Astrocyte (in vitro differentiated cells and primary cell): ENCODE measurements at places on chromosomes 16 and 17.

- DNase-seq: no peak
Measured at GRCh38 chr16:2350500-2350899, 10.0 kb upstream of the ABCA3 start.

DNA sequence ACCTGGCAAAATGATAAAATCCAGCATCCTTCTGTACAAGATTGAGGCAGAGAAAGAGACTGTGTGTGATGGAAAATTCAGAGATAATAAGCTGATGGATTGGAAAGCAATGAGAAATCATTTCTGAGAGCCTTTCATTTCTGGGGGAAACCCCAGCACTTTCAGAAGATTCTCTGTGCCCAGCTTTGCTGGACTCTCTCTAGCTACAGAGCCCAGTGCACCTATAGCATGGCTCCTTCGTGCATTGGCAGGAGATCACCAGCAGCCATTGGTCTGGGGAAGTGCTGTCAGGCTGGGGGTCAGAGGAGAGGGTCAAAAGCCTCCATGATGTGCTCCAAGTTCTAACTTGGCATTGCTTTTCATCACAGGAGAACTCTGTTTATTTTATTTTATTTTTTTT lies 259.9 kb downstream of the SOX9 start:
- no peak for DNase-seq

GRCh38 chr17:20307326-20307910 lies 159.9 kb downstream of the LGALS9B start:
- no peak for DNase-seq

- peak; percentile 15 for DNase-seq
Measured at GRCh38 chr16:47045023-47045422, 71.5 kb upstream of the DNAJA2 start.

DNA sequence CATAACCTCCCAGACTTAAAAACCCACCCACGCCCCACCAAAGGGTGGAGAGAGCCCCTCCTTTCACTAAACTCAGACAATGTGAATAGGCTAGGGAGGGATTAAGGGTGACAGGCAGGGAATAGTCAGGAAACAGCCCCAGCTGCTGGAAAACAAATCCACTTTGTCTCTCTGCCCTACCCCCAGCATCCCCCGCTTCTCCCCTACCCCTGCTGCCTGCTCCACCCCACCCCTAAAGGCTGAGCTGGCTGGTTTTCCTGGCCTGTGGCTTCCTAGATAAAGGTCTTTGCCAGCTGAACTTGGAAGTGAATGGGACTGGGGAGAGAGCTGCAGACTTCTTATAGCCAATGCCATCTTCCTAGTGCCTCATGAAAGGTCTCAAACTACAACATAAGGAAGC lies 15.0 kb downstream of the CAVIN1 start:
- no peak for DNase-seq

DNA sequence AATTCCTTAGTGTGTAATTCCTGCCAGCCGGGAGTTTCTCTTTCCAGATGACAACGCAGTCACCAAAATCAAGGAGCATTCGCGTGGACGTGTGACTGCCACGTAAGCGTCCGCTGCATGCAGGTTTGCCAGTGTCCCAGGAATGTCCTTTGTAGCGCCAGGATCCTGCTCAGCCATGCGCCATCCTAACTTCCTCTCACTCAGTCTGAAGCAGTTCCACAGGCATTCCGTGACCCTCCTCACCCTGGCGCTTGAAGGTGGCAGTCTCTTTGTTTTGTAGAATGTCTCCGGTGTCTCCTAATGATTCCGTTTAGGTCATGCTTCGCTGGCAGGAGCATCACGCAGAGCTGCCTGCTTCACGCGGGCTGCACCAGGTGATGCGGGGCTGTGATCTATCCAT lies 88.6 kb downstream of the RPTOR start:
- no peak for DNase-seq

- DNase-seq: no peak
Measured at GRCh38 chr16:5206331-5206990, 108.9 kb upstream of the EEF2KMT start.

- no peak for DNase-seq
Measured at GRCh38 chr17:39647256-39647655, 10.3 kb downstream of the STARD3 start.

DNA sequence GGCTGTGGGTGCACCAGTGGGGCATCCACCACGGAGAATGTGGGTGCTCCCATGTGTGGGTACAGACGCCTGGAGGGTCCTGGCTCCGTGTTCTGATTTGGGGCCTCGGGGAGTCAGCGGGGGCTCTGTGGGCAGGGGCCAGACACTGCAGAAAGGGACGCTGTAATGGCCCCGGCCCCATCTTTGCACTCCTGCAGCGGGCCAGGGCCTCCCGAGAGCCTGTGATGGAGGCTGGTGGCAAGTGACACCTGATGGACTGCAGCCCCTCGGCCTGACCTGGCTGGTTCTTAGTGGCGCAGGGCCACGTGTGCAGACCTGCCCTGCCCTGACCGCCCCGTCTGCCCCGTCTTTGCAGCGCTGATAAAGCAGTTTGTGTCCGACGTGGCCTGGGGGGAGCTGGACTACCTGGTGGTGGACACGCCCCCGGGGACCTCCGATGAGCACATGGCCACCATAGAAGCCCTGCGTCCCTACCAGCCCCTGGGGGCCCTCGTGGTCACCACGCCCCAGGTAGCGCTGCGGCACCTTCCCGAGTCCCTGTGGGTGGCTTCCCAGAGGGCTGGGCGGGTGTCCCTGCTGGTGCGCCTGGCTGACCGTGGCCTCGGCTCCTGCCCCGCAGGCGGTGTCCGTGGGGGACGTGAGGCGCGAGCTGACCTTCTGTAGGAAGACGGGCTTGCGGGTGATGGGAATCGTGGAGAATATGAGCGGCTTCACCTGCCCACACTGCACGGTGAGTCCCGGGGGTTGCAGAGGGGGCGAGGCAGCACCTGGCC lies 4.7 kb downstream of the NUBP2 start:
- no peak for DNase-seq

DNA sequence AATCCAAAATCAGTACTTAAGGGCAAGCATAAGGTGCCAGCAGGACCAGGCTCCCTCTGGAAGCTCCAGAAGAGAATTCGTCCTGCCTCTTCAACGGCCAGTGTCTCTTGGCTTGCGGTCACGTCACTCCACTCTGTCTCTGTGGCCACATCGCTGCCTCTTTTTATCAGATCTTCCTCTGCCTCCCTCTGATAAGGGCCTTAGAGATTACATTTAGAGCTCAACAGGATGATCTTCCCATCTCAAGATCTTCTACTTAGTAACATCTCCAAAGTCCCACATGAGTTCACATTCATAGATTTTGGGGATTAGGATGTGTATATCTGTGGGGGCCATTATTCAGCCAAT lies 16.9 kb downstream of the MPG start:
- DNase-seq: no peak

GRCh38 chr16:27323781-27324561 lies 10.2 kb downstream of the IL4R start:
- no peak for DNase-seq

- no peak for DNase-seq
Measured at GRCh38 chr16:88714420-88715302, 8.4 kb downstream of the CTU2 start.

DNA sequence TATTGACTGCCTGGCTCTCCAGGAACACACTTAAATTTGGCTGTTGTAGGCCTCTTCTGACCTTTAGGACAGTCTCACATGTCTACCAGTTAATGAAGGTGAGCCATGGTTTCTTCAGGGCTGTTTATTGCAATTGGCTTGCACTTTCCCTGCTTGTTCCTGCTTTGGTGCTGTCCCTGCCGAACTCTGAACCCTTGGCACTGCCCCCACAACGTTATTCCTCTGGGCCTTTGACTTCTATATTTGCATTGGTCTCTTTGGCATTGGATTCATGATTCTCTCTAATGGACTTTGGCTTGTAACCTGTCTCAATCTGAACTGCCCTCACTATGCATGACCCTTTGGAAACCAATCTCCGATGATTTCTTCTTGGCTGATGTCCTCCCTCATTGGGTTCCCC lies 299.4 kb downstream of the UTP18 start:
- no peak for DNase-seq

- DNase-seq: no peak
Measured at GRCh38 chr16:49921106-49921505, 65.2 kb upstream of the ZNF423 start.

DNA sequence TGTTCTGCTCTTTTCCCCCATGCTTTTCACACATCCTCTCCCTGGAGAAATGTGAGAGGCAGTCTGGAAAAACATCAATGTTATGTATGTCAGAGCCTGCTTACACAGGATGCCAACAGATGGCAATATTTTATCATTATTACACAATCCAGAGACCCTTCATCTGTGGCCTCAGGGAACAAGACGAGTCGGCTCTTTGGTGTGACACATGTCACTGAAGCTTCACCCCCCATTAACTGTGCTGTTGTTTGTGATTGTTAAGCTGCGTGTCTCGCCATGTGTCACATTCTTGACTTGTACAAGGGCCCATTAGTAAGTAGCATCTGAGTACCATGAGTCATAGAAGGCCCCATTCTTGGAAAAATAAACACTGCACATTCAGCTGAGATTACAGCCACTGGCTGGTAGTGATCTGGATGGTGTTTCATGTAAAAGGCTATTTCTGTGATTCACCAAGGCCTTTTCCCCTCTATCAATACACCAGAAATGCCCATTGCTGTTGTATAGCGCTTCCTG lies 682.1 kb upstream of the SOX9 start:
- DNase-seq: peak; percentile 98

DNA sequence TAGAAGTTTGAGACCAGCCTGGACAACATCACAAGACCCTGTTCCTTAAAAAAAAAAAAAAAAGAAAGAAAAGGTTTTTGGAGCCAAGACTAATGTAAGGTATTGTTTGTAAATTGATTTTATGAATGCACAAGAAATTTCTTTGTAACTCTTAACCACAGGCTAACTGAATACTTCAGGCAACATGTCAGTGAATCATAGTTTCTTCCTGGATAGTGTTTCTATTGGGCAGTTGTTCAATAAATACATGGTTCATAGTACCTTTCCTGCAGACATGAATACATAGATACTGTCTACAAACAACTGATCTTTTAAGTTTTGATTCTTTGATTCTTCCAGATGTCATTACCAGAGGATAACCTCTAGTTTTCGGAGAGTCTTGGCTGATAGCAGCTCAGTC lies 11.6 kb downstream of the DDX42 start:
- peak; percentile 71 for DNase-seq

- peak; percentile 60 for DNase-seq
Measured at GRCh38 chr17:73192206-73192893, 505 bp upstream of the COG1 start.

DNA sequence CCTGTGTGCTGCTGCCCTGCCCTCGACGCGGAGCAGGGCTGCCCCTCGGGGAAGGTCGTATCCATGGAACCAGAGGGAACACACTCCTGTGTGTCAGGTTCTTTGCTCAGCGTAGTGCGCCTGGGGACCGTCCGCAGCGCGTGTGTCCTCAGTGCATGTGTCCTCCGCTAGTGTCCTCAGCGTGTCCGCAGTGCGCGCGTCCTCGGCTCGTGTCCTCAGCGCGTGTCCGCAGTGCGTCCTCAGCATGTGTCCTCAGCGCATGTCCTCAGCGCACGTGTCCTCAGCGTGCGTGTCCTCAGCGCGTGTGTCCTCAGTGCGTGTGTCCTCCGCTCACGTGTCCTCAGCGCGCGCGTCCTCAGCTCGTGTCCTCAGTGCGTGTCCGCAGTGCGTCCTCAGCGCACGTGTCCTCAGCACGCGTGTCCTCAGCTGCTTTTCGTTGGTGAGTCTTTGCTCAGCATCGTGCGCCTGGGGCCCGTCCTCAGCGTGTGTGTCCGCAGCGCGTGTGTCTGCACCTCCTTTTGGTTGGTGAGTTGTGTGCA lies 59.2 kb upstream of the ZNF750 start:
- DNase-seq: no peak

DNA sequence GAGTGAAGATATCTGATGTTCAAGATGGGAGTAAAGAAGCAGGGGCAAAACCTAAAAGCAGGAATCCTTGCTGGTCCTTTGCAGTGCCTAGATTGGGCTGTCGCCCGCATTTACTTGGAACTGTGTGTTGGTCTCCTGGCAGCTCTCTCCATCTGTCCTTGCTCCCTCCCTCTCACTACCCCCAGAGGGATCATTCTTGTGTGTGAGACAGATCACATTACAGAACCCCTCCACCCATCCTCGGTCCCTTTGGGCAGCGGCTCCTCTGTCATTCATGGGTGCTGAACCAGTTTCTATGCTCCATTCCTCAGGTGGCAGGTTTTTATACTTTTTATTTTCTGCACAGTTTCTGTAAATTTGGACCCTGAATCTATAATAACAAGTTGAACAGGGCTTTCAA lies 99.4 kb upstream of the MYOCD start:
- no peak for DNase-seq

DNA sequence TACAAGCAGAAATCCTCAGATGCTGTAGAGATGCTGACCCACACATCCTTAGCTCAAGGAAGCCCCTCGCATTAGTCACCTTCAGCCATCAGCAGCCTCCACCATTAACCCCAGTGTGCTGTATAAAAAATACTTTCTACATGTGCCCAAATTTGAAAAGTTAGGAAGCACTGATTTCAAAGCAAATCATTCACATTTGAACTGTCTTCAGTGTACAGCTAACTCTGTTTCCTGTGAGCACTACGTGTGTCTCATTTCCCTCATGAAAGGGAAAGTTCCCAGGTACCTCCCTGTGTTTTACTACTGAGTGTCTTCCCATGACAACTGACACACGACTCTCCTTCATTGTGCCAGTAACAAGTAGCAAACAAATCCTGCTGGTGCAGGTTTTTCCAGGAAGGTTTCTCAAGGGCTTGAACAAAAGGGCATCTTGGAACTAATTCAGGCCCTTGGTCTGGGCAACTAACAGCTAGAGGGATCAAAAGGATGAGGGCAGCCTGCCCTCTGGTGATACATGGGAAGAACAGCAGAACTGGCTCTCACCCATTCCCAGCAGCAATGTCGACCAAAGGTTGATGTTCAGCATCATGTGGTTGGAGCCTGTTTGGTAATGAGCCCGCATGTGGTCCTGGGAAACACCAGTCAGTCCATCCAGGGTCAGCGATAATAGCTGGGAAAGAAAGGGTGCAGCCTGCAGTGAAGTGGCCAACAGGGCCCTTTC lies 4.0 kb downstream of the SLC35B1 start:
- peak; percentile 16 for DNase-seq

GRCh38 chr17:29622337-29623282 lies at the start of gene CORO6:
CORO6 (minus strand) TSS chr17:29622912; CDS start chr17:29621421, 1,491 bp downstream.
- DNase-seq: no peak

DNA sequence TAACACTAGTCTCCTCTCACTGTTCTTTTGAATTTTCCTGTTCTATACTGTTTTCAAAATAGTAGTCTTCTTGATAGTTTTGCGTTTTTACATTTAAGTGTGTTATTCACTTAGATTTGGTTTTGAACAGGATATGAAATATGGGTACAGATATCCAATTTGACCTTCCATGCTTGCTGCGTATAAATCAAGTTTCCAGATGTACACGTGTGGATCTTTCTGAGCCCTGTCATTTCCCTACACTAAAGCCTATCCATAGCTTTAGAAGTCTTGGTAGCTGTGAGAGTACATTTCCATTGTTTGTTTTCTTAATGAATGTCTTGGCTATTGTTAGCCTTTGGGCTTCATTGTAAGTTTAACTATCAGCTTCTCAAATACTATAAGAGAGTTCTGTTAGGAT lies 20.4 kb downstream of the CYLD start:
- DNase-seq: no peak

- peak; percentile 49 for DNase-seq
Measured at GRCh38 chr17:42112552-42113176, at the start of gene DHX58. DHX58 (minus strand) TSS chr17:42112714; CDS start chr17:42111892, 822 bp downstream.

- peak; percentile 34 for DNase-seq
Measured at GRCh38 chr16:30747331-30747730, 894 bp upstream of the PHKG2 start.

- DNase-seq: no peak
Measured at GRCh38 chr16:3674513-3675295, 20.2 kb downstream of the DNASE1 start.

- peak; percentile 57 for DNase-seq
Measured at GRCh38 chr17:61410141-61411010, 10.7 kb downstream of the TBX2 start.

GRCh38 chr17:67165201-67165600 lies 79.8 kb downstream of the HELZ start:
- no peak for DNase-seq
